ENCODE measurements at places on chromosomes 4 and X.

GRCh38 chr4:169327951-169328350 lies 57.2 kb upstream of the SH3RF1 start:
- no peak for DNase-seq

- DNase-seq, result no peak
Measured at GRCh38 chrX:73829890-73830466, 267.0 kb downstream of the CHIC1 start.

DNA sequence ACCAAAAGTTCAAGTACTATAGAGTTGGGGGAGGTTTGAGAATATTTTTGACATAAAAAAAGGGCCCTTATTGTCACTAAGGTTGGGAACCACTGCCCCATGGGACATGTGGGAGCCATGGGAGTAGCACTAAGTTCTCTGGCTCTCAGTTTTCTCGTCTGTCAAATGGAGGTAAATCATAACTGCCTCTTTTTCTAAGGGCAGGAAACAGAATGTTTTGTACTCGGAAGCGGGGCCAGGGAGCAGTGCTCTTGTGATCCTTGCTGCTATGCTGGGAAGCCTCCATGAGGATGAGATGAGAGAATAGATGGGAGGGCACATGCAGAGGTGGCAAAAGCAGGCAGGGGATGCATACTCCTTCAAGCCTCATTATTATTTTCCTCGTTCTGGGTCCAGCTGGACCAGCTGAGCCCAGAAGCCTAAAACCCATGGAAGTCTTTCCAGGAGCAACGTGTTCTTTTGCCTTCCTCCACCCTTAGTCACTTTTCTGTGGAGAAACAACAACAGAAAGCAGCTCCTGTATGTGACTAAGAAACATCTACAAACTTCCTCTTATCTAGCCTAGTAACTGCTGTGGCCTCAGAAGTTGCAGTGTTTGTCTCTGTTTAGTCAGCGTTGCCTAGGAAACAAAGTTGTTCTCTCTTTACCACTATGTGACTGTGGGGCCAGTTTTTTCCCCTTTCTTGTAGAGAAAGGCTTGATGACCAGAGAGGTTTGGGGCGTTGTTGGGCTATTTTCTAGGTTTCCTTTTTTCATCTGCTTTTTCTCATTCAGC lies 64.8 kb downstream of the TSC22D3 start:
- peak; percentile 32 for DNase-seq

DNA sequence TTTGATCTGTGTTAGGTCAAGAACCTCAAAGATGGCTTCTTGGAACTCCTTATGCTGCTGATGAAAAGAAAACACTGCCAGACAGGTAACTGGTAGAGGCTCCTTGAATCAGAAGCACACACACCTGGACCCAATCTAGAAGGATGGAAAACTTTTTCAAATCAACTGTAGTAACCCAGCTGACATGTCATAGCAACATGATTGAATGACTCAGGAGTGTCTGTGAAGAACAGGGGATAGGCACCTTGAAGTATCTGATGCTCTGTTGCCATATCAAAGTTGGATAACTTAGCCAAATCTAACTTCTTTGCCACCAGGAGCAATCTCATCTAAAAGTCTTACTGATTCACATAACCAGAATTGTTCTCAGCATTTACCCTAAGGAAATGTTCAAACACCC lies 98.8 kb downstream of the ELOVL6 start:
- no peak for DNase-seq

GRCh38 chr4:109004418-109004817 lies 241.6 kb upstream of the ETNPPL start:
- no peak for DNase-seq

DNA sequence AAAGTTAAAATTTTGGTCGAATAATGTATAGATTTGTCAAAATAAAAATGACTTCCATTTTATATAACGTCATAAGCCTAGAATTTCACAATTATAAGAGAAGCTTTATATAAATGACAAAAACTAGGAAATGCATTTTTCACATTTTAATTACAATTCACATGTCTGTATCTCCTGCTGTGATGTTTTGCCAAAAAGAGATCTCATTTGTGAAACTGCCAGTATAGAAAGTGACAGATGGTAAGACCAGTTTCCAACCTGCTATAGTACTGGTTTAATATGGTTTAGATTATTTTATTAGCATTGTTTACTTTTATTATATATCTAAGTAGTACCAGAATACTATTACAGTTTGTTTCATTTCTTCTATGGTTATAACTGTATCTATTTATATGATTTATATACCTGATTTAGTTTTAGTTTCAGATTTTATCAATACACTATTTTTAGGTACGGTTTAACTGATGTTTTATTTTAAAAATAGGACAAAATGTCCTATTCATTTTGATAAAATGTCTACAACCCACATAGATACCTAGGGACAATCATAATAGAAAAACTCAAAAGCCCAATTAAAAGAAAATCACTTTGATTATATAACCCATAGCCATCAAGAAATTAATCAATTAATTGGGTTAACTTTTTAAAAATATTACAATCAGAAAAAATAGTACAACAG lies 5.4 kb upstream of the CCSER1 start:
- DNase-seq, result no peak

DNA sequence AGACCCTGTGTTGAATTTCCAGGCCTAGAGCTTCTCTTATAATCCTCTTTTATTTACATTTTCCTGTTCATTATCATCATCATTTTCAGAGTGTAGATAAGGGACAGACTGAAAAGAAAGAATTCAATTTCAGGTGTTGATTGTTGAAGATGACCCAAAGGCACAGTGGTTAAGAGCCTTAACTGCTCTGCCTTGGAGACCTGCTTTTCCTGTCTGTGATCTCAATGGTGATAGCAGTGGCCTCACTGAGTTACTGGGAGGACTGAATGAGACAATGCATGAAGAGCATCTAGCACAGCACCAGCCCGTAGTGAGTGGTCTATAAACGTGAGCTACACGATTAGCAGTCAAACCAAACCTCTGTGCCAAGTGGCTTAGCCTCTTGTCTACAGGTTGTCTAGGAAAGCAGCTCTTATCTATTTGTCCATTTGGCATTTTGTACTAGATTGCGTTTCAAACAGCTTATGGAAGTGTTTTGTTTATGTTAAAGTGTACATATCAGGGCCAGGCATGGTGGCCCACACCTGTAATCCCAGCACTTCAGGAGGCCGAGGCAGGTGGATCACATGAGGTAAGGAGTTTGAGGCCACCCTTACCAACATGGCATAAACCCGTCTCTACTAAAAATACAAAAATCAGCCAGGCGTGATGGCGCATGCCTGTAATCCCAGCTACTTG lies 41.5 kb downstream of the SETD7 start:
- DNase-seq, result no peak

GRCh38 chrX:110317061-110317819 lies 645 bp downstream of the AMMECR1 start:
- DNase-seq, result peak; percentile 22

DNA sequence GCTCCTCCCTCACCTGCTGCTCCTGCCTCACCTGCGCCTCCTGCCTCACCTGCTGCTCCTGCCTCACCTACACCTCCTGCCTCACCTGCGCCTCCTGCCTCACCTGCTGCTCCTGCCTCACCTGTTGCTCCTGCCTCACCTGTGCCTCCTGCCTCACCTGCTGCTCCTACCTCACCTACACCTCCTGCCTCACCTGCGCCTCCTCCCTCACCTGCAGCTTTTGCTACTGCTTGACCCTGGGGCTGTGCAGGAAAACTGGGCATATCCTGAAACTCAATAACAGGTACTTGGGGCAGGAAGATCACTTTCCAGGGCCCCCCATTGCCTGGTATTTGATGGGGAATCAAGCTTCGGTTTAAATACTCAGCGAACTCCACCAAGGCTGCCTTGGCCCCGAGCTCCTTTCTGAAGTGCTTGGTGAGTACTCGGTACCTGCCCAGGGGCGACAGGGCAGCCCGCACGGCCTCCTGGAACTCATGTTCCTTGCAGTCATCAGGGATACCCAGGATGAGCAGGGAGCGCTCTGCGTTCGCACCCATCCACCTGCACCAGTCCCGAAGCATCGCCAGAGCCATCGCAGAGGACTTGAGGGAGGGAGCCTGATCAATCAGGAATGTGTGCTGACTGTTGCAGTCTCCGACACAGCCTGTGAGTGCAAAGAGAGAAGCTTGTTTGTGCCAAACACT lies 2.7 kb downstream of the PNMA6E start:
- DNase-seq, result no peak

DNA sequence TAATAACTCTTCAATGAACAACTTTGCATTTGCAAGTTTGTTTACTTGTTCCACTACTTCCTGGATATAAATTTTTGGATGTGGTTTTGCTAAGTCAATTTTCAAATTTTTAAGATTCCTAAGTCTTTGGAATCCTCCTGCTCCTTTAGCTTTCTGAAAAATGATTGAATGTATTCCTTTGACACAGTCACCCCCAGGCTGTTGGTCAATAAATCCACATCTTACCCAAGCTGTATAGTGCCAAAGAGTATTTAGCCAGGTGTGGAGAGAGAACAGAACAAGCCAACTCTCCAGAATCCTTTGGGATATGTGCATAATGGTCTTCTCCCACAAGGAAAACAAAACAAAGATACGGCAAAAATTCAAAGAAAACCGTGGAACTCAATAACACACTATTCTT lies 56.9 kb upstream of the INTU start:
- DNase-seq, result no peak

- no peak for DNase-seq
Measured at GRCh38 chrX:39115166-39115565, 313.9 kb downstream of the MID1IP1 start.

- no peak for DNase-seq
Measured at GRCh38 chr4:86975927-86976326, 41.1 kb downstream of the AFF1 start.

DNA sequence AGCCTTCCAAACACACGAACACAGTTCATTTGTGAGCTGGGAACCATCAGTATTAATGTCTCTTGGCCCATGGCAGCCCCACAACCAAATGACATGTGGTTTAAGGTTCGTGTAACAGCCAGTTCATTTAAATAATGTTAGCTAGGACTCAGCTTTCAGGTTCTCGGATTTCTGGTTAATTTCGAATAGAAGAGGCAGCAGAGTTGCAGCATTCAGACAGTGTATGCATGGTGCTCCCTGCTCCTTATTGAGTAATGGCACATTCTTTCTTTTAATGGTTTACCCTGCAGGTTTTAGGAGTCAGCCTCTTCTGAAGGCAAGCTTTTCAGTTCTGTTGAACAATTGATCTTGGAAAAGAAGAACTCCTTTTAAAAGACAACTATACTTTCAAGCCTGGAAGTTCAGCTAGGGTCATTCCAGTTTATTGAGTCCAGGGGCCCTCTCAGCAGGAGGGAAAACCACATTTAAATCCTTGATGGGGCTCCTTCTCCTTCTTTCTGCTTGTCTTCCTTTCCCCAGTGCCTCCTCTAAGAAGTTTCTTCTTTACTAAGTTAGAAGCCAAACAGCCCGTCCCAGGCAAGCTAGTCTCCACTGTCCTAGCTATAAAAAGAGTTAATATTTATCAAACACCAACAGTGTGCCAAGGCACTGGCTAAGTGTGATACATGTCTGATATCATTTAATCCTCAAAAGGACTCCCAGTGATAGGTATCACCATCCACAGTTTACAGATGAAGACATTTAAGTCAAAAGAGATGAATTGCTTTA lies 5.0 kb upstream of the RNF175 start:
- no peak for DNase-seq

DNA sequence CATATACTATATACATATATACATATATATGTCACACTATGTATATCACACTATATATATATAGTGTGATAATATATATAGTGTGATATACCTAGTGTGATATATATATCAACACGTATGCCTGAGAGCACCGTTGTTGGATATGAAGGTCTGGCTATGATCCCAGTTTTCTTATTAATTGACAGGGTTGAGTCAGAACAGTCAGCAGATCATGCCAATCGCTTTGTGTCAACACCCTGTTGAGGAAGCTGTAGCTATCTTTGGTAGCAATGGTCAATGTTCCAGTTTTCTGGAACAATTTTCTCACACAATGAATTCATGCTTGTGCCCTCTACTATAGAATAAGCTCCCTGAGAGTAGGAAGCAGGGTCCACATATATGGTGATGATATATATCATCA lies 496.0 kb upstream of the AGA start:
- no peak for DNase-seq

- no peak for DNase-seq
Measured at GRCh38 chr4:80521438-80521837, 185.9 kb downstream of the CFAP299 start.

- DNase-seq, result no peak
Measured at GRCh38 chrX:74291577-74291963, 12.4 kb upstream of the ZCCHC13 start.

DNA sequence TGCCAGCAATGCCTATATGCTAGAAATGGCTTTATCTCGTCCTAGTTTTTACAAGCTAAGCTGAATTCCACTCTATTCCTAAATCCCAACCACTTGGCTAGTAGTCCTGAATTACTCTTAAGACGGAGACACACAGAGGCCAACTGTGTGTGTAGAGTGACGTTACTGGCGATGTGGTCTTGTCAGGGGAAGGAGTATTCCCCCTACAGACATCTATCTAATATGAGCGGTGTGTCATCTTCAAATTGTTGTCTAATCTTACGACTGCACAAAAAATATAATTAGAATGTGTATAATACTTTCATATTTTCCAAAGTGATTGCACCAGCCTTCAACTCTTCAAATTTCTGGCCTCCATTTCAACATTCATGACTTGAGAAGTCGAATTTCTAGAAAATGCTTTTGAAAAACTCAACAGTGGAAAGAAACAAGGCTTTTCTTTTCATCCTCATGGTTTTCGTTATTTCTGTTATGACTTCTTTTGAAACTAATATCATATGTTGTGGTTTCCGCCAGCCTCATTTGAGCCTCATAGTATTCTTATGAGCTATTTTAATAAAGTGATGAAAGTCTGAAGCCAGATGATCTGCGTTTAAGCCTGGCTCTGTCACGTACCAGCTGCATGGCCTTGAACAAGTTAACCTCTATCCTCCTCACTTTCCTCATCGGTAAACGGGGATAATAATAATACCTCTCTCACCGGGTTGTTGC lies 132.3 kb downstream of the SOWAHB start:
- DNase-seq, result no peak

DNA sequence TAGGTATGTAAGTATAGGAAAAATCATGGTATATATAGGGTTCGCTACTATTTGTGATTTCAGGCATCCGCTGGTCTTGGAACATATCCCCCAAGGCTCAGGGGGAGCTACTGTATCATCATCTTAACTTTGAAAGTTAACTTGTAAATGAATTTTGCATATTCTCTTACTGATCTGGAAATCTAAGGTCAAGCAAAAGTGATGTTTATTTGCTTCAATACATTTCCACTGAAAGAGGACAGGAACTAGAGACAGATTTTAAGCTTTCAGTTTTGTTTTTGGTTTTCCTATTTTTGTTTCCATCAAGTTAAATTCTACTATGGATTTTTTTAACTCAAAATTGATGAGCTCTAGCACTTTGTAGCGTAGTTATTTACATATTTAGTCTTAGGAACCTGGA lies 56.2 kb downstream of the NAF1 start:
- DNase-seq, result no peak

DNA sequence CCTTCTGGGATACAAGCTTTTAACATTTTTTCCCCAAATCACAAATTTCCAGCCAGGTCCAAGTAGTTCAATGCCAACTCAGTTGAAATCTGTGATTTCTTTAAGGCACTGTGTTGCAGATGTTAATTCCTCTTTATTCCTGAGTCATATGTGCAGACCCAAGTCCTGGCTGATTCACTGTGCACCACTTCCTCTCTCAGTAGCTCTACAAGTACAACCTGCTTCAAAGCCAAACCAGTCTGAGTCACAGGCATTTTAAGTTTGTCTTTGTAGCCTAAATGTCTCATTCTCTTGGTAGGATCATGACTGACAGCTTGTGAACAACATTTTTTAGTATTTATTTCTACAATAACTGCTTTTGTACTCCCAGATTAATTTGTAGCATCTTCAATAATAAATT lies 165.6 kb upstream of the S100G start:
- no peak for DNase-seq

GRCh38 chr4:41746440-41747229 lies 1.9 kb downstream of the PHOX2B start:
- DNase-seq, result no peak
